ENCODE measurements at places on chromosomes 2 and 18. TPM values are rescaled to one million over a fixed set of nuclear protein-coding genes. Genes with fewer than 3 reads are reported as not detected.

CRYBA2 gene
- total RNA-seq, result not detected

GRCh38 chr2:2892892-2893291, 484.7 kb downstream of the EIPR1 start:
- no peak for DNase-seq

VSNL1 gene
- total RNA-seq, result not detected

- DNase-seq, result peak; percentile 76
Measured at GRCh38 chr2:172427256-172427989, at the start of gene ITGA6. TSS of gene ITGA6 (plus strand) at chr2:172427586.

FAM237A gene
- not detected for total RNA-seq
